ENCODE measurements at places on chromosomes 5 and 9.

- DNase-seq = no peak
Measured at GRCh38 chr9:124386201-124386600, 29.0 kb downstream of the PSMB7 start.

GRCh38 chr5:171579976-171580411, 160.5 kb downstream of the FGF18 start:
- DNase-seq = no peak

DNA sequence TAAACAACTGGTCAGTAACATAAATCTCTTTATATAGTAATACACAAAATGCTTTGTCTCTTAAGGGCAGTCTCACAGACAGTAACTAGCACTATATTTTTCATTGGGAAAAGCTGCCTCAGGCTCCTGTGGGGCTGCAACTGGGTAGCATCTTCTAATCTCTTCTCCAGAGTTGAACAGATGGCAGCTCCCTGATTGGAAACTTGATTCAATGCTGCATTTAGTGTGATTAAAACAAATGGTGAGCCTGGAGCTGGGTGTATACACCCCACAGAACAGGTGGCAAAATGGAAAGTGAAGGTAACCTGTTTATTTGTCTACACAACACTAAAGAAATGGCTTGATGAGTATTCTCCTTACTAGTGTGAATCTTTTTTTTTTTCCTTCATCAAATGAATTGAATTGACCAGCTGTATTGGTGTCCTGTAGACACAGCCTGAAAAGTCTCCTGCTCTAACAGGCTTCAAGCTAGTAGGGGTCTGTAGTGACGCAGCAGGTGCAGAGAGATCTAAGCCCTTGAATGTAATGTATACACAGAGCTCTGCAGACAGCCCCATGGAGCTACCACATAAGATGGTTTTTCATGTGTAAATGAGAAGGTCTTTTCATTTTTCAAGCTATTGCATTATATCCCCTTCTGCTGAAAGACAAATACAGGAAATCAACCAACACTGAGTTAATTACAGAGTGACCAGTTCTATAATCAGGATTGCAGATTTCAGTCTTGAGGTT, 43.3 kb downstream of the IZUMO3 start:
- DNase-seq = no peak

DNA sequence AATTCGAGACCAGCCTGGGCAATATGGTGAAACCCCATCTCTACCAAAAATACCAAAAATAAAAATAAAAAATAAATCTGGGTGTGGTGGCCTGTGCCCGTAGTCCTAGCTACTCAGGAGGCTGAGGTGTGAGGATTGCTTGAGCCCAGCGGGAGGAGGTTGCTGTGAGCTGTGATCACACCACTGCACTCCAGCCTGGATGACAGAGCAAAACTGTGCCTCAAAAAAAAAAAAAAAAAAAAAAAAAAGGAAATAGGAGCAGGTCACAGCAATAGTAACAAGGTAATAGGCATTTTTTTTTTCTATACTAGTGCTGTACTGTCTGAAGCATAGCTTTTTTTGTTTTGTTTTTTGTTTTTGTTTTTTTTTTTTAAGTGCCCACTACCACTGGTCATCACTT, 5.8 kb downstream of the LRRC70 start:
- no peak for DNase-seq

- DNase-seq = no peak
Measured at GRCh38 chr5:73747696-73748380, 121.8 kb downstream of the ARHGEF28 start.

GRCh38 chr5:33964132-33964700, 20.3 kb downstream of the SLC45A2 start:
- no peak for DNase-seq

Measured in activated T-helper 1 cell treated with anti-CD3 and anti-CD28 coated beads, Interleukin-2, amount 50 U/mL, for 16 hours (primary cell).